ENCODE measurements at places on chromosomes 5 and 9.

GRCh38 chr5:173880306-173880985 lies 7.7 kb upstream of the CPEB4 start:
- no peak for DNase-seq

GRCh38 chr9:120424248-120424647 lies 155.7 kb downstream of the CDK5RAP2 start:
- DNase-seq = no peak

DNA sequence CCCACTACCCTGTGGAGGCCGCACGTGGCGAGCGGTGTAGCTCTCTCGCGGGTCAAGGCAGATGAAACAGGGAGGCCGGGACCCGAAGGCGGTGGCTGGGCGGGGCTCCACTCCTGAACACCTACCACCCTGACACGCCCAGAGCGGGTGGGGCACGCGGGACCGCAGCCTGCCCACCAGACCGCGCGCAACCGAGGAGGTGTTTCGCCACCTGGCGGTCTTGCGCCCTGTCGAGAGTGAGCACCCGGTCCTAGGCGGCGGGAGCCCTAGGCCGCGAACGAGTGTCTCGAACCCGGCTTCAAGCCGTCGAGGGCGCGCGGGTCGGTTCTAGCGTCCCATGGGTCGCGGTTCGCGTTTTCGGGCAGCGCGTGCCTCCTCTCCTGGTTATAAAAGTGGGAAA lies 2.2 kb upstream of the EXOSC3 start:
- DNase-seq = no peak

GRCh38 chr5:73183481-73183891 lies 10.5 kb downstream of the TMEM174 start:
- no peak for DNase-seq

DNA sequence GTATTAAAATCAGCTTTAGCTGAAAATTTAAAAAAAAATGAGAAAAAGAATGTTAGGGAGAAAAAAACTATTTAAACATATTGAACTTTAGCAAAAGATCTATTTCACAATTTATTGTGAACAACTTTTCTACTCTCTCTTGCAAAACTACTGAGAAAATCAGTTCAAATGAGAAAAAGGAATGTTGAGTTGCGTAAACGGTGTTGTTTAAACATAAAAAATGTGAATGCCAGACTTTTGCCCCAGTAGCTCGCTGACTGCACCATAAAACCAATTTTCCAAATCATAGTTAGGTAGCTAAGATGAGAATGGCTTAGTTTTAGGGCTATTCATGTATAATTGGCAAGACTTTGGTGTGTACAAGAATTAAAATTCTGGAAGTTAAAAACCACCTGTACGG lies 13.4 kb upstream of the RAD23B start:
- DNase-seq = no peak

DNA sequence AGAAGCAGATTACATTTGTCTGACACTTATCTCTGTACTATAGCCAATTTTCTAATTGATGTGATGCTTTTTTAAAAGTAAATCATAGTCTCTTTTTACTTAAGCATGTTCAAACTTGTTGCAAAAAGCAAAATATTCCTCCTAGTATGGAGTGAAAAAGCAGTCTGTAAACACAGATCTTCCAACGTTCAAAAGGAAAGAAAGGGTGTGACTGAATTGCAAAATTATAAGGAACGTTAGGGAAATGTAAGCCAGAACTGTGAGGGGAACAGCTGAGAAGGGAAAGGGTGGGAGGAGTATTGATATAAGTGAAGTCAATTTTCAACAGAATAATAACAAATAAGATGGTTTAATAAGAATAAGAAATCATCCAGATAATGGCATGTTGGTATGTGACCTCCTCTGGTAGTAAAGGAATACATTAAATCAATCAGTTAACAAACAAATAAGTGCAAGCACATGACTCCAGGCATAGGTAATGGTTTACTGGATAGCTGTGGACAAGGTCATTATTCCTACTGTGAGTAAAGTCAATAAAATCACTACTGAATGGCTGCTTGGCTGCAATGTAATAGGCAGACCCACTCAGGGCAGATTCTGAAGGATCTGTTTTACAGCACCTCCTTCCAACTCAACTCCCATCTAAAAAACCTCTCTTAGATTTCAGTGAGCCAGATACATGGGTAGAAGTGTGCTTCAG lies 239.1 kb upstream of the NMUR2 start:
- no peak for DNase-seq

DNA sequence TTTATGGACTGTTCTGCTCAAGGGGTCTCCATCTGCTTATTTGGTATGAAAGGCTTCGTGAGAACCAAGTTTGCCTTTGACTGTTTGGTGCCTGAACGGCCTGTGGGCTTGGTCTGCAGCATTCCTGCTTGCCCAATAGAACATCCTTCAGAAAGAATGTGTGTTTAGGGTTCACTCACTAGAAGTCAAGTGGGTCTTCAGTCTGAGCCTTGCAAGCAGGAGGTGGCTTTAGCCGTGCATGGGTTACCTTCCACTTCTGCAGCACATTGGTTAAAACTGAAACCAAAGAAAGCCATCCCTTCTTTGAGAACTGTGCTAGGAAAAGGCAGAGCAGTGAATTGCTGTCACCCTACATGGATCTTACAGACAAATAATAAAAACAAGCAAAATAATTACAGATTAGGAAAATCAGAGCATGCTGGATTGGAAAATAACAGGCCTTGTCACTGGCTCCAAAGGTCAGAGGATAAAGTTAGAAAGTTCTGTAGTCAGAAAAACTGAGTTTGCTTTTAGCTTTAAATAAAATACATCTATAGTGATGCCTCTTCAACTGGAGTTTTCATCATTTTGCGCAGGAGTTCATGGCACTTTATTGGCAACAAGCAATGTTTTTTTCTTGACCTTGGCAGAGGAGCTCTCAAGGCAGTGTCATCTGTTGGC lies 16.6 kb downstream of the WWC1 start:
- no peak for DNase-seq

DNA sequence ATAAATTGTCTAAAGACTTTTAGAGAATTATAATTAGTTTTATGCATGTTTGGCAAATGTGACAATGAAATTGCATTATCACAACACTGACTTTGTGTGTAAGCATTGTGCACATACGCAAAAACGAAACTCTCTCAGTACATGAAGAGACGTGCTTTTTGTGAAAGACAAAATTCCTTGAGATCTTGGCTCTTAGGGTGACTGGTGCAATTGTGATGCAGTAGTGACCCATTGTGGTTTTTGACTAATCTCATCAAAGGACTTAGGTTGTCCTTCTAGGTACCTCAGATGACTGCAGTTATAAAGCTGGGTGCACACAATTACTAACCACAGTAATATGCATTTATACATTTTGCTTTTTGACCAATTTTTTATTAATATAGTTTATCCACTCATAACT lies 25.3 kb upstream of the TYRP1 start:
- DNase-seq = no peak

- peak; percentile 36 for DNase-seq
Measured at GRCh38 chr5:134003817-134004625, 754 bp downstream of the VDAC1 start.

All from T-helper 2 cell (primary cell).